ENCODE measurements at places on chromosomes 6 and 20.

DNA sequence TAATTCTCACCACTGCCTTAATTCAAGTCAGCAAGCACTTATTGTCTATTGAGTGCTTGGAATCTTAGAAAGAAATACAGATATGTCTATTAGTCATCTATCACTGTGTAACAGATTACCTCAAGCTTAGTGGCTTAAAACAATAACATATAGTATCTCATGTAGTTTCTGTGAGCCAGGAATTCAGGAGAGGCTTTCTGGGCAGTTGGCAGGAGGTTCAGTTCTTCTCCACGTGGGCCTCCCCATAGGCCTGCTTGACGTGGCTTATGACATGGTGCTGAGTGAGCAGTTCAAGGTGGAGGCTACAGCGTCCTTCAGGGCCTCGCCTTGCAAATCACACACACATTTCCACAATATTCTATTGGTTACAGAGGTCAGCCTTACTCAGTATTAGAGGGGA lies 69.7 kb downstream of the DTD1 start:
- DNase-seq: no peak

- no peak for DNase-seq
Observed at GRCh38 chr6:117795234-117795633, 111.8 kb upstream of the SLC35F1 start.

DNA sequence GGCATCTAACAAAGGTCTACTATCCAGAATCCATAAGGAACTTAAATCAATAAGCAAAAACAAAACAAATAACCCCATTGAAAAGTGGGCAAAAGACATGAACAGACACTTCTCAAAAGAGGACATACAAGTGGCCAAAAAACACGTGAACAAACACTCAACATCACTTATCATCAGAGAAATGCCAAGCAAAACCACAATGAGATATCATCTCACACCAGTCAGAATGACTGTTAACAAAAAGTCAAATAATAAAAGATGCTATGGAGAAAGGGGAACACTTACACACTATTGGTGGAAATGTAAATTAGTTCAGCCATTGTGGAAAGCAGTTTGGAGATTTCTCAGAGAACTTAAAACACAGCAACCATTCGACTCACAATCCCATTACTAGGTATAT lies 19.4 kb upstream of the VNN1 start:
- DNase-seq: no peak

DNA sequence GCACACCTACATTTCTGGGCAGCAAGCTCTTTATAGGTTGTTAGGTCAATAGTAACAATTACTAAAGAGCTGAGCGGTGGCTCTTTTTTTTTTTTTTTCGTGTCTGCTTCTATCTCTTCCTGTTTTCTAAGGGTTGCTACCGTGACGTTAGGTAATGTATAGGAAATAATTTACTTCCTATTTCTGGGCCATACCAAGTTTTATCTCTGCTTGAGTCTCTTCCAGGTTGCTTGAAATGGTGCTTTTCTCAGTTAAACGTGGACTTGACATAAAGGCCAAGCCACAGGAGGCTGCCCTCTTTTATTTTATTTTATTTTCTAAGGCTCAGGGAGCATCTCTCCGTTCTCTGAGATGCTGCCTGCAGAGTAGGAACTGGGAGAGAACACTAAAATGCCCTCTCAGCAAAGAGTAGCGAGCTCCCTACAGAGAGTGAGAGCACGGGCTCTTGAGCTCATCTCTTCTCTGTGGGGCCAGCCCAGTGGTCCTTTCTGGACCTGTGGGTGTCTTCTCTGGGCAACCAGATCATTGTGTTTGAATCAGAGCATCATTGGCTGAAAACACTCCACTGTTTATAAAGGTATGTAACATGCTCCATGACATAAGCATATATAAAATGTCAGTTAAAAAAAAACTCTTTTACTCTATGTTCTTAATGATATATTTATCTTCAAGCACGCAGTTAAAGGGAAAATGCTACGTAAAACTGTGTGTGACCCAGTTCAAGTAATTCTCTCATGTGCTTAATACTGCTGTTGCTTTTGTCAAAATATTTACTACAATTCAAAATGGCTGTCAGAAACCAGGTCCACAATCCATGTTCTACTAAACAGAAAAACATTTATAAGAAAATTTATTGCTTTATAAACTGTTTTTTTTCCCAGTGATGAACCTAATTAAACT lies at the start of gene ZNF831:
TSS of gene ZNF831 (plus strand) at position 191 of the 900 bp plus-strand sequence. CDS start 27,199 bp downstream, outside the sequence.
- DNase-seq: peak; percentile 64

- no peak for DNase-seq
Observed at GRCh38 chr20:48339986-48340882, 487.6 kb downstream of the PREX1 start.

DNA sequence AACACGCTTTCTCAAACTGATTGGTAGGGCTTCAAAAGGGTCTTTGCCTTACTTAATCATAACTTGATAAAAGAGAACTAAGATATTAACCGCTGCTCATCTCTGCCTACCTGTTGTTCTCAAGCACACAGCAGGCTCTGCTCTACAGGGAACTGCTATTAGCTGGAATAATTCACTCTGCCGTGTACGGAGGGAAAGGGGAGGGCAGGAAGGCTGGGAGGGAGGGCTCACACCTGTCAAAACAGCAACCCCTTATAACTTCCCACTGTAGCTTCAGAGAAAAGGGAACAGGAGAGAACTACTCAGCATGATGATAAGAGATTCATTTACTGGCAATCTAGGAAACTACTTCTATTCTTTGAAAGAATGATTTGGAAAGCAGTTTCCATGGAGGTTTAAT lies 75.1 kb downstream of the ZMYND8 start:
- DNase-seq: no peak

DNA sequence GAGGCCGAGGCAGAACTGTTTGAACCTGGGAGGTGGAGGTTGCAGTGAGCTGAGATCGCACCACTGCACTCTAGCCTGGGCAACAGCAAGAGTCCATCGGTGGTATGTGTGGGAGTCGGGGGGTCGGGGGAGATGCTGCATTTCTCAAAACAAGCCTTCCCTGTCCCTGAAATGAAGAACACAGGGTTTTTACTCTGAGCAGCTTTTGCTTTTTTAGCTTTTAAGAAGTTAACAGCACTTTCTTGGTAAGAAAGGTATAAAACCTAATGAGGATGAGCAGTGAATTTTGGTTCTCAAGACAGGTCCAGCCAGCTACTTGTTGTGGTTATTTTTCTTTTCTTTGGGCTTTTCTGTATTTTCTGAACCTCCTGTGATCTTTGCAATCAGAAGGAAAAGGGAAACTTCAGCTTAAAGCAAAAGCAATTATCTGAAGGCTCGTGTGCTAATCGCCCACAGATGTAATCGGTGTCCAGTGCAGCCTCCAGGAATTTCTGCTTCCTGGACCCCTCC lies 3.7 kb downstream of the RPL10A start:
- DNase-seq: no peak

DNA sequence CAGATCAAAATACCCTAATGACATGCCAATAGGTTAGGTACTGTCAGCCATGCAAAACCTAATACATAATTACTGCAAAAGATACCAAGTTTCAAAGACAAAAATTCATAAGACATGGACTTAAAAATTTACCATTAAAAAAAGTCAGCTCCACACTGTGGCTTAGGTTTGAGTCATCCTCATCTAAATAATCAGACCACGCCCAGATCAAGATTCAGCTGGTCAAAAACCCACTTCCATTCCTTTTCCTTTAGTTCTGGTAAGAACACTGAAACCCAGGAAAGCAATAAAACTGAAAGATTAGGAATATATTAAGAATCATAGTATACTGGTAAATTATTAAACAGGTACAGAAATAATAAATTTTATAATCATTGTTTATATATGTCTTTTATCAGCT lies 81.0 kb upstream of the ASF1A start:
- DNase-seq: no peak

GRCh38 chr6:11878735-11879134 lies 100.1 kb upstream of the ADTRP start:
- no peak for DNase-seq
